ENCODE measurements at places on chromosomes 11 and 22. TPM values are rescaled to one million over a fixed set of nuclear protein-coding genes. Genes with fewer than 3 reads are reported as not detected.

The PRG3 gene
- not detected for total RNA-seq

The ARHGEF12 gene
- 212 TPM for total RNA-seq

The MGAT3 gene
- 26.0 TPM for total RNA-seq

The SMCO4 gene
- 11.3 TPM for total RNA-seq

The CARNS1 gene
- 0.18 TPM for total RNA-seq

The C11orf65 gene
- 1.00 TPM for total RNA-seq

The APOBEC3H gene
- not detected for total RNA-seq

The TRIM49 gene
- total RNA-seq, result not detected

The EHD1 gene
- total RNA-seq, result 34.0 TPM

The UBQLNL gene
- 0.36 TPM for total RNA-seq

The TMPRSS6 gene
- not detected for total RNA-seq

The CYTH4 gene
- 3.9 TPM for total RNA-seq

The SYT9 gene
- 20.7 TPM for total RNA-seq

The RABL2B gene
- total RNA-seq, result 20.0 TPM

The PSMA1 gene
- 100 TPM for total RNA-seq

The MRGPRF gene
- total RNA-seq, result 2.0 TPM

The OR5B2 gene
- not detected for total RNA-seq

The NCF4 gene
- total RNA-seq, result 1.2 TPM

The HTR3A gene
- total RNA-seq, result not detected

The MS4A13 gene
- not detected for total RNA-seq

The MMP7 gene
- total RNA-seq, result not detected

The SERPIND1 gene
- total RNA-seq, result 3.2 TPM

The SCGB1C1 gene
- not detected for total RNA-seq

The PKDREJ gene
- total RNA-seq, result under 0.01 TPM

The OR8A1 gene
- not detected for total RNA-seq

The DEFB131B gene
- total RNA-seq, result not detected

The YPEL1 gene
- total RNA-seq, result 38.7 TPM

The OR2AG1 gene
- total RNA-seq, result not detected

The VSIG10L2 gene
- total RNA-seq, result not detected

The CHADL gene
- 2.4 TPM for total RNA-seq

The DCHS1 gene
- total RNA-seq, result 62.2 TPM

The MRGPRE gene
- 0.27 TPM for total RNA-seq

Measured in cerebellum (tissue), 4 donors.